ENCODE measurements at places on chromosomes 6 and 20.

DNA sequence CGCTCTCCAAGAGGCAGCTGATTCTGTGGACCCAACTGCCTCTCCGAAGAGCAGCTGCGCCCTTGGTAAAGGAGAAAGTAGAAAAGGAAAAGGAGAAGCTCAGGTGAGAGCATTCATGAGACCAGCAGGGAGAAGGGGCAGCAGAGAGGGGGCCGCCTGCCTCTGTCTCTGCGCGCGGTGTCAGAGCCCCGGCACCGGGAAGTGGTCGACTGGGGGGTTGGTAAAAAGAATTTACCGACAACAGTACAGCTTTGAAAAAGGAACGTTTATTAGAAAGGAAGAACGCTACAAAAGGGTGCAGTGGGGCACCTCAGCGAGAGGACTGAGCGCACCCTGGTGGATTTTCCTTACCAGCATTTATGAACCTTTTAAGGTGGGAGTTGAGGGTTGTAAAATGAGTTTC lies 61.9 kb downstream of the GPR6 start:
- no peak for DNase-seq

- DNase-seq: no peak
These were observed 720.9 kb downstream of the GRIK2 start for GRCh38 chr6:102114402-102114801.

DNA sequence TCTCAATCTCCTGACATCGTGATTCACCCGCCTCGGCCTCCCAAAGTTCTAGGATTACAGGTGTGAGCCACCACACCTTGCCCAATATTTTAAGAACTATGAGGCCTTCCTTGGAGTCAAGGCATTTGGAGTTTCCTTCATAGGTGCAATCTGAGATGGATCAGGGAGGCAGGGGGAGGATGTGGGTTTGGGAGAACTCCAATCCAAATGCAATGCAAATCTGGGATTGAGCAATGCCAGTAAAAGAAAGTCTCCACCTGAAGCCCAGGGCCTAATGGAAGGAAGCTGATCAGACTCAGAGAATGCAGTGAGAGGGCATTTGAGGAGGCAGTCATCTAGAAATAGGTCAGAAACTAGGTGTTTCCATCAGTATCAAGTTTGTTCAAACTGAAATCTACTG lies 21.2 kb downstream of the RSPH3 start:
- DNase-seq: no peak

DNA sequence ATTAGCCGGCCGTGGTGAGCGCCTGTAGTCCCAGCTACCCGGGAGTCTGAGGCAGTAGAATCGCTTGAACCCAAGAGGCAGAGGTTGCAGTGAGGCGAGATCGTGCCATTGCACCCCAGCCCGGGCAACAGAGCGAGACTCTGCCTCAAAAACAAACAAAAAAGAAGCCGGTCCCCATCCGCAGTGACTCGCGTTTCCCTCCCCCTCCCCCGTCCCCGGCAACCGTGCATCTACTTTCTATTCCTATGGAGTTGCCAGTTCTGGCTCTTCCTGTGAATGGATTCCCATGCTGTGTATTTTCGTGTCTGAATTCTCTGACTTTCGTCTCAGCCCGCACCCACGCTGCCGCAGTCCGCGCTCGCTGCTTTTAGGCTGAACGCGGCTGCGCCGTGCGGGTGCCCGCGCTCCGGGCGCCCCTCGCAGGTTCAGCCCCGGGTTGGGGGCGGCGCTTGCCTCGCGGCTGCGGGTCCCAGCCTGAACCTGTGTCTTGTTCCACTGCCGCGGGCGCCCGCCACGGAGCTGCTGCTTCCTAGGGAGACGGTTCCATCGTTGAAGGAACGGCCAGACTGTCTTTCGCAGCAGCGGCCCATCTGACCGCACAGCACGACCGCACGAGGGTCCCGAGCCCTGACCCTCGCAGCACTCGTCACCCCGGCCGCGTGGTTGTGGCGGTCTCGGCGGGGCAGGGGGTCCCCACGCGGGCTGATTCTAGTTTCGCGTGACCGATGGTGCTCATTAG lies 1.1 kb upstream of the MRGBP start:
- DNase-seq: no peak

- no peak for DNase-seq
These were observed 26.0 kb upstream of the SLC22A23 start for GRCh38 chr6:3482869-3483268.

- no peak for DNase-seq
These were observed 12.5 kb upstream of the RANBP9 start for GRCh38 chr6:13724182-13724581.

DNA sequence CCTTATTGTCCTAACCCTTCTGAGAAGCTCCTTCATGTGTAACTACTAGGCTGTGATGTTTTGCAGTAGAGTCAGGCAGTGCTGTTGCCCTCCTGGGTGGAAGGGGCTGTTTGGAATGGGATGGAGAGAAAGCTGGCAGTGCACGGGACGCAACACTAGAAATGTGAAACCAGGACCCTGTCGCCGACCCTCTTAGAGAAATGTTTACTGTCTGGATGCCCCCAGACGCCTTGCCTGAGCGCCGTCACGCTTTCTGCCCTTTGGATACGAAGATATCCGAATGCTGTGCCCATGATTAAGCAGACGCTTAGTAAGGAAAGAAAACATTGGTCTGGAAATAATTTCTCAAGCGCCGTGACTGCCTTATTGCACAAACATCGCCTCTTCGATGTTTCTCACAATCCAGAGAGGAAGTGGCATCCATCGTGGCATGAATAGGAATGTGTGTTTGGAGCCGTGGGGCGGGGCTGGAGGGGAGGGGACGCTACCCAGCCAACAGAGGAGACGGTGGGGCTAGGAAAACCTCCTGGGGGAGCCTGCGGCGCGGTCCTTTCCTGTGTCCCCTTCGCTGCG lies 661 bp upstream of the PPP1R14C start:
- DNase-seq: no peak

DNA sequence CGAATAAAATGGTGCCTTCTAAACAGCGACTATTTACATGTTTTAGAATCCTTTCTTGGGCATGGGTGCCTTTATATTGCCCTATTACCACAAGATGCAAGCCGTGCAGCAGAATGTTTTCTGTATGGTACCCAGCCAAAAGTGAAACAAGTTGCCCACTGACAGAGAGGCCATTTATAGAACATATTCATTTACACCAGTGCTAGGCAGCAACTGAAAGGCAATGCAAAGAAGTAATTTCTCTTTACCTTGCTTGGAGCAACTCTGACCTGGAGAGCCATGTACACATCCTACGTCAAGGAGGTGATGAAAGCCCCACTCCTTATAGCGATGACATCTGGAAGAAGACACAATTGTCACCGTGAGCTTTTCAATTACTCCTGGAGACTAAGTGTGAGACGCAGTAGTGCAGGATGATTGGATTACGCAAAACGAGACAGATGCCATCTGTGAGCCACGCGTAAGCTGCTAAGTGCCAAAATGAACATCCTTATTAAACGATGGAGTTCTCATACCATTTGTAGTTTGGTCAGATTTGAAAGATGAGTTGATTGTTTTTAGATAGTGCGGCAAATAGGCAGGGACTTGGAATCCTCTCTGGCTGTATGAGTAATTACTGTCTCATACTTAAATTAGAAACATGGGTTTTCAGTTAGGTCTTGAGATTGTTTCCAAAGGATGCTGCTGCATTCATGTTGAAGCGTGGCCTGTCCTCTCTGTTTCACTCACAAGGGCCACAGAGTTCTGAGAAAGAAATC lies at the start of gene TMEM244:
TMEM244 (minus strand) TSS at position 408 of the 758 bp plus-strand sequence; CDS start at position 281, 127 bp downstream.
- no peak for DNase-seq

GRCh38 chr6:107458672-107459282 lies 587 bp downstream of the PDSS2 start:
- DNase-seq: no peak

GRCh38 chr6:107504270-107505026 lies 14.5 kb downstream of the SOBP start:
- DNase-seq: no peak

- no peak for DNase-seq
These were observed 38.0 kb downstream of the PHIP start for GRCh38 chr6:79040083-79040482.

DNA sequence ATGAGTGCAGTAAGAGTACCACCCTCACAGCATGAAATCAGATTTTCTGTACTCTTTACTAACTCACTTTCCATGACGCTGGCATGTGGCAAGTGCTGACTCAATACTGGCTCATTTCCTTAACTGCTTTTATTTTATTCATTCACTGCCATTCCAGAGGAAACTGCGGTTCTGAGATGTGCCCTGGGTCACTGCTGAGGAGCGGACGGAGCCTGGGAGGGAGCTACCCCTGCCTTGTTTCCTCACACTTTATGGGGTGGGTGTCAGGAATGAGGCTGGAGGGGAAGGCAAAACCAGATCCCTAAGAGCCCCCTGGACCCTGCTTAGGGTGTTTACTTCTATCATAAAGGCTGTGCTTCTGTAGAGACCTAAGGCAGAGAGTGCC lies 14.4 kb downstream of the NT5E start:
- no peak for DNase-seq

DNA sequence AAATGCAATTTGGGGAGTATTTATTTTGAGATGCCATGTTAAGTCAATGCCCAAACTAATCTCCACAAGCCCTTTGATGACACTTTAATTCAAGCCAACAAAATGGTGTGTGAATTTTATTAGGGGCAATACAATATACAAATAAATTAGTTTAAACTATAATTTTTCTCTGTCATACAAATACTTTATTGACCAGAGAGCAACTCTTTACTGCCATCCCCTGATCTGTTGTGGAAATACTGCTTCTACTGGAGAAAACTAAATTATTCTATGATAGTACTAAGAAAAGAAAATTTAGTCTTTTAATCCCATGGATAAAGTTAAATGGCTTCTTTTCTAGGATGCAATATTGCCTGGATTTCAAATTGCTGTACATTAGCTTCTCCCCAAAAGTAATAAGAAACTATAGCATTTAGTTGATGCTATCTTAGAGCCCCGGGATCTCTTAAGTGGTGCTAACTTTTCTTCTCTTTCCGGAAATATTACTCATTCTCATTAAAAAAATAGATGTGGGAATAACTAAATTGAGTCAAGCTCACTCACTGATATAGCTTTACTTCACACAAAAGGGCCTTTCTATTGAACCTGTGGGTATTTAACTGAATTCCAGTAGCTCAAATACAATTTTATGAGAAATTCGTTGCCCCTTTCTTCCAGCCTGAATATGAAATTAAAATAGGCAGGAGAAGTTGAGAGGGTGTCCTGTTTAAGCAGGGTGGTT lies 49.2 kb downstream of the SMPDL3A start:
- no peak for DNase-seq

GRCh38 chr6:138909975-138910374 lies 78.1 kb downstream of the REPS1 start:
- DNase-seq: no peak

GRCh38 chr6:124973780-124974179 lies 11.5 kb downstream of the RNF217 start:
- no peak for DNase-seq

- DNase-seq: no peak
These were observed 78.7 kb upstream of the SASH1 start for GRCh38 chr6:148263961-148264360.

DNA sequence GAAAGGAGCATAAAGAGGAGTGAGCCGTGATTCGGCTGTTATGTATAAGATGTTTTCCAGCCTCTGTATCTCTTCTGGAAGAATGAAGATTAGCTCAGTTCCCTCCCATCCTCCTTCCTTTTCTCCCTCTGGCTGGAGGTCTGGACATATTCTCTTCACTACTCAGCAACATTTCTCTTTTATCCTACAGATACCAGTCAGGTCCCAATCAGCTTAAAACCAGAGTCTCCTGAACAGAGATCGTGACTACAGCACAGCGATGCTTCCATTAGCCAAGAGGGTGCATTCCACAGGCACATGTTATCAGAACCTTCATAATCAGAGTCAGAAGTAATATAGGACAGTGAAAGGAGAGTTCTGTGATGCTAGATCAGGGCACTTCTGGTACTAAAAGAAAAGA lies 133.9 kb upstream of the SOX4 start:
- no peak for DNase-seq

DNA sequence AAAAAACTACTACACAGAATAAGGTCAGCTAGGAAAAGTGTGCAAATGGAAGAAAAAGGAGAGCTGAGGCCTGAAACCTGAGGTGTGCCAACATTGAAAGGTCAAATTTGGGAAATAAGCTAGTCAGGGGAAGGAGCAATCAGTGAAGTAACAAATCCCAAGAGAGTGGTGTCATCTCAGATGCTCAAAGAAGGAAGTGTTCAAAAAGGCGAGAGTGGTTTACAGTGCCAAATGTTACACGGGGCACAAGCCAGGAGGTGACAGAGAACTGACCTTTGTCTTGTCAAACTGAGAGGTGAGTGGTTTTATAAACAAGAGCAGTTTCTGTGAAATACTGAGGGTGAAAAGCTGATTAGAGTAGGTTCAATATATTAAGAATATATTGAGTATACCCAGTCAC lies 83.0 kb upstream of the TCF21 start:
- no peak for DNase-seq

DNA sequence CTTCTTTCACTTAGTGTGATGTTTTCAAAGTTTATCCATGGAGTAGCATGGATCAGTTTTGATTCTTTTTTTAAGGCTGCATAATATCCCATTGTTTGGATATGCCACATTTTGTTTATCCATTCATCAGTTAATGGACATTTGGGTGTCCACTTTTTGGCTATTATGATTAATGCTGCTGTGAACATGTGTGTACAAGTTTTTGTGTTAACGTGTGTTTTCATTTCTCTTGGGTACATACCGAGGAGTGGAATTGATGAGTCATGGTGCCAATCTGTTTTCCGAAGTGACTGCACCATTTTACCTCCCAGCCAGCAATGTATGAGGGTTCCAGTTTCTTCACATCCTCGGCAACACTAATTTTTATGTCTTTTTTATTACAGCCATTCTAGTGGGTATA lies 78.4 kb upstream of the CCDC28A start:
- DNase-seq: no peak

GRCh38 chr6:12458558-12458957 lies 168.4 kb downstream of the EDN1 start:
- DNase-seq: no peak

DNA sequence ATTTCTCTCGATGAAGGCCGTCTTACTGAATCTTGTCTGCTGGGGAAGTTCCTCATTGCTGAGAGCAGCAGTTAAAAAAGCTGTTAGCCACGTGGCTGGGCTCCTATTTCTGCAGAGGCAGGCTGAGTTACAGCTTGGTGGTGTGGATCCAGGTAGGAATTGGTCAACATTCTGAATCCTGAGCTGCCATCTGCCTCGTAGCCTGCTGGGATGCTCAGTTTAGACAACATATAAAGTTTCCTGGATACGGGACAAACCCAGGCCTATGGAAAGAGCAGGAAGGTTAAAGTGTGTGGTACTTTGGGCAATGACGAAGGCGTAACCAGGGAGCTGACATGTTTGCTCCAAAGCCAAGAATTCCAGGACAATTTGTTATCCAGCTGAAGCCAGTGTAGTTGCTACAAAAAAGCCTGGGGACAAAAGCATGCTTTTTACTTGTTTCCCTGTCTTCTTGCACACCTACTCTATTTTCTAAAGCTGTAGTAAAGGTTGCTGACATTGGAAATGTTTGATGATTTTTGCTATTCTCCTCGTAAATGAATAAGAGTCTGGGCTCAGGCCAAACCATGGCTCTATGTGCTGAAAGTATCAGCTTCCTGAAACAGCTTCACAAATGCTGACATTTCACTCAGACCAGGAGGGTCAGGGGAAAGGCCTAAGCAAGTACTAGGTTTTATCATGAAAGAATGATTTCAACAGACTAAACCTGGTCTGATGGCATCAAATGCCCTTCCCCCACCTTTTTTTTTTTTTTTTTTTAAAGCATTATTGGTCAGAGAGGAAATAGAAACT lies 12.4 kb upstream of the MYLK2 start:
- DNase-seq: no peak

GRCh38 chr20:23063581-23063980 lies 14.1 kb upstream of the THBD start:
- no peak for DNase-seq

- no peak for DNase-seq
These were observed 27.4 kb downstream of the STX11 start for GRCh38 chr6:144177726-144178125.
